ENCODE measurements at places on chromosomes 16 and 17.
A peak's percentile ranks its signal among the peaks of the same experiment; 100 is the strongest.

DNA sequence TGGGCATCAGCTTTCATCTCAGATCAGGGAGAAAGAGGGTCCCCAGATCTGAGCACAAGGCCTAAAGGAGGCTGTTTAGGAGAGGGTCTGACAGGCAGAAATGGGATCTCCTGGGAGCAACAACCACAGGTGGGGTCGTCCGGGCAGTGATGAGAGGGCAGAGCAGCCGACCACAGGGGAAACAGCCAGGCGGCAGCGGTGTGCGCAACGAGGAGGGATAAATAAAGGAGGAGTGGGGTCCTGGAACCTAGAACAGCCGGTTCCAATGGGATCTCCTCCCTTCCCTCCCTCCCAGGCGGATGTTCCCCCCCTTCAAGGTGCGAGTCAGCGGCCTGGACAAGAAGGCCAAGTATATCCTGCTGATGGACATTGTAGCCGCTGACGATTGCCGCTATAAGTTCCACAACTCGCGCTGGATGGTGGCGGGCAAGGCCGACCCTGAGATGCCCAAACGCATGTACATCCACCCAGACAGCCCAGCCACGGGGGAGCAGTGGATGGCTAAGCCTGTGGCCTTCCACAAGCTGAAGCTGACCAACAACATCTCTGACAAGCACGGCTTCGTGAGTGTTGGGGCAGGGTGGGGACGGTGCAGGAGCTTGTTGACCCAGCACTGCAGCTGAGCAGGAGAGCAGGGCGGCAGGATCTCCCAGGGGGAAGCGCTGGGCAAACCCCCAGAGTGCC is 1.9 kb downstream of the TBX2 start:
- peak; percentile 64 for DNase-seq

DNA sequence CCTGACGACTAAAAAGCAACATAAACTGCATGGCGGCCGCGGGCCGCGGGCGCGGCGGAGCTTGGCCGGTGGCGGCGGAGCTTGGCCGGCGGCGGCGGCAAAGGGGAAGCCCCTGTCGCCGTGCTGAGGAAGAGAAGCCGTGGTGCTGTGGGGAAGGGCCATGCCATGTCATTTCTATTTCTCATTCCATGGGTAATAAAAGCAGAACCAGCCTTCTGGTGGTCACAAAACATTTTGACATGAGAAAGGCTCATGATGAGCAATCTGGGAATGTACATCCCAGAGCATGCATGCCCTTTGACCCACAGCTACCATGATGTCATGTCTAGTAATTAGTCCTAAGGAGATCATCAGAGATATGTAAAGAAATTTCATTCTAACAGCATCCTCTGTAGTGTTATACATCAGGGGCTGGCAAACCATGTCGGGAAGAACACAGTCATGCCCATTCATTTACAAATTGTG is 23.9 kb upstream of the HEATR6 start:
- DNase-seq: peak; percentile 84

GRCh38 chr16:12141073-12141951 is 164.8 kb downstream of the SNX29 start:
- DNase-seq: peak; percentile 56

GRCh38 chr17:28125526-28126378 is 83.3 kb downstream of the NLK start:
- DNase-seq: no peak

DNA sequence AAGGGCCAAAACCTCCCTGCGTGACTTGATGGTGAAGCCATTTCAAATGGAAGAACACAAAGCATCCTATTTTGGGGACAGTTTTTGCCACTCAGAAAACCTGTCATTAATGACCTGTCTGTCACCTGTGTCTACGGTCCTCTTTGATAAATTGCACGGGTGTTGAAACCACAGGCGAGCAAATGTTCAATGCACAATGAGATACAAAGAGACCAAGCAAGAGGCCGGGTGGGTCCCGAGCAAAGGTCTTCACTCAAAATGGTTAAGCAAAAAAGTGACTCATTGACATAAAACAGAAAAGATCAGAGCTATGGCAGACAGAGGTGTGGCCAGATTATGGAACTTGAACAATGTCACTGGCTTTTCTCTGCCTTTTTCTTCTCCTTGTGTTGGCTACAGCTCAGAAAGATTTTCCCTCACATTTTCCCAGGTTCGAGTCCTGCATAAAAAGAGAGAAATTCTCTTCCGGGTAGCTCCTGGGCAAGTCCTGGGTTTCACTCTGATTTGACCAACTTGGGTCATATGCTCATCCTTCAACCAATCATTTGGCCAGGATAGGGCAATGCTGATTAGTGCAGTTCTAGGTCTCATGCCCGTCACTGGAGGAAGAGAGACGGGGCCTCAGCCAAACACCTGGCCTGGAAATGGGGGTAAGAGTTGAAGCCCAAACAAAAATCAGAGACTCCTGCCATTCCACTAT is 92.2 kb downstream of the CMC2 start:
- no peak for DNase-seq

DNA sequence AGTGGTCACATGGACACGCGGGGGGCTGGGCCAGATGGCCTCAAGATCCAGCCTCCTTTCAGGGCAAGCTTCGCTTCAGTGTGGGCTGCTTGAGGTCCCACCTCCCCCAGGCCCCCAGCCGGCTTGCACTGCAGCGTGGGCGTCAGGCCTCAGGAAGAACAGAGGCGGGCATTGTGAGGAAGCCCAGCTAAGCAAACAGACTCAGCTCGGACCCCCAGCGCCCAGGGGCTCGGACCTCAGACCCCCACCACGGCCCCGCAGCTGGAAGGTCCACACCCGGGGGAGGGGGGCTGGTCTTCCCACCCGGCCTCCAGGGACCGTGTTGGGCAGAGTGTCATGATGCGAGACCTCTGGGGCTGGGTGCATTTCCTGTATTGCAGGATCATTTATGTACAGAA is 24.7 kb upstream of the ZNF469 start:
- DNase-seq: no peak

GRCh38 chr17:74361230-74362068 is at the start of gene BTBD17:
Gene BTBD17 (minus strand): TSS chr17:74361868. CDS start chr17:74361819, 49 bp downstream.
- peak; percentile 24 for DNase-seq

GRCh38 chr16:24776501-24777220 is 47.2 kb downstream of the TNRC6A start:
- no peak for DNase-seq

DNA sequence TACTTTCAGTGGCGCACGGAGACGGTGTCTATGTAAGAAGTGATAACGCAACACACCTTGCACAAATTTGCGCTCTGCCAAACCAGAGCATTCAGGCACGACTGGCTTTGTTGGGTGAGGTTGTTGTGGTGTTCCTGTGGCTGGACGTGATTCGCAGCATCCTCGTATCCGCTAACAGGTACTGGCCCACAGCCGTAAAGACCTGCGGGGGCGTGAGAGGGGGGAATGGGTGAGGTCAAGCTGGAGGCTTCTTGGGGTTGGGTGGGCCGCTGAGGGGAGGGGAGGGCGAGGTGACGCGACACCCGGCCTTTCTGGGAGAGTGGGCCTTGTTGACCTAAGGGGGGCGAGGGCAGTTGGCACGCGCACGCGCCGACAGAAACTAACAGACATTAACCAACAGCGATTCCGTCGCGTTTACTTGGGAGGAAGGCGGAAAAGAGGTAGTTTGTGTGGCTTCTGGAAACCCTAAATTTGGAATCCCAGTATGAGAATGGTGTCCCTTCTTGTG is 510.9 kb downstream of the KCNJ18 start:
- DNase-seq: no peak

DNA sequence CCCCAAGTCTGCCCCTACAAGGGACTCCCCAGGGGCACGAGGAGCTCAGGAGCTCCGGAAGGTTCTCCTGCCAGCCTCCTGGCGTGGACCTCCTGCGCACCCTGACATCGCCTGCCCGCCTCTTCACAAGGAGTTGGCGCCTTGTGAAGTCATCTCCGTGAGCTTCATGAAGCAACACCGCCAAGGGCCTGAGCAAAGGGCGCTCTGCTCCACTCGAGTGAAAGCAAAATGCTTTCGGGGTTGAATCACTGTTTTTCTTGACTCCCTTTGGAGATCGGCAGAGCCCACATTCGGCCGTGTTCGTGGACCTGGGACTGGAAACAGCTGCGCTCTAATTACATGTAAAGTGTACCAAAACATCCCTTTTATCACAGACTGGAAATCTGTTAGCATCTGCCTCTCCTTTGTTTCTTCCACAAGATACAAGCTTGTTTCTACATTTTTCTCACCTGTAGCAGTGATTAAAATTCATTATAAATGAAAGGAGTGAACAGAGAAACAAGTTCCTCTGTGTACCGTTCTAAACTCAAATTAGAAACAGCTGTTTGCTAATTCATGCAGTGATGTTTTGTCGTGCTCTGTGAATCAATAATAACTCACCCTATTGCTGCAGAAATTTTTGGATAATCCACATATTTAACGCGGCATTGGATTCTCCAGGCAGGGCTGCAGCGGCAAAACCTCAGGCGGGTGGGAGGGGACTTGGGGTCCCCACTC is 203.3 kb downstream of the ZNF423 start:
- no peak for DNase-seq

GRCh38 chr16:57643910-57644309 is 15.5 kb downstream of the ADGRG1 start:
- no peak for DNase-seq
